NCI-H2029 (cell line): ENCODE measurements at places on chromosomes 3 and 15.

- DNase-seq: peak; percentile 92
Measured at GRCh38 chr3:168024537-168024941, 71.2 kb downstream of the GOLIM4 start.

GRCh38 chr3:160649596-160649995 is 27.4 kb upstream of the ARL14 start:
- no peak for DNase-seq

DNA sequence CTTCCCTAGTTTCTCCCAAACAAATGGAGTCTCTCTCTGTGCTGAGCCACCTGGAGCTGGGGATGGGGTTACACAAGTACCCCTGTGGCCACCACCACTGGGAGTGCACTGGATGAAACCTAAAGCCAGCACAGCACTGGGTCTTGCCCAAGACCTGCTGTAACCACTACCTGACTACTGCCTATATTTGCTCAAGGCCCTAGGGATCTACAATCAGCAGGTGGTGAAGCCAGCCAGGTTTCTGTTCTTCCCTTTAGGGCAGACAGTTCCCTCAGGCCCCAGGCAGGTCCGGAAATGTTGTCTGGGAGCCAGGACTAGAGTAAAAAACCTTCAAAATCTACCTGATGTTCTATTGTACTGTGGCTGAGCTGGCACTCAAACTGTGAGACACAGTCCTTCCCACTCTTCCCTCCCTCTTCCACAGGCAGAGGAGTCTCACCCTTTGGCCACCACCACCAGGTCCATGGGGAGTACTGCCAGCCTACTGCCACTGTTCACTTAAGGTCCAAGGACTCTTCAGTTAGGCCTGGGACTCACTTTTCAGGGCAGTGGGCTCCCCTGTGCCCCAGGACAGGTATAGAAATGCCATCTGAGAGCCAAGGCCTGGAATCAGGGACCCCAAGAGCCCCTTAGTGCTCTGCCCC is 23.8 kb downstream of the C3orf20 start:
- peak; percentile 1 for DNase-seq

- DNase-seq: no peak
Measured at GRCh38 chr3:15456321-15456720, 28.9 kb downstream of the EAF1 start.

GRCh38 chr3:10770547-10770946 is 45.5 kb upstream of the SLC6A11 start:
- DNase-seq: no peak

GRCh38 chr3:167350245-167350862 is 29.7 kb downstream of the ZBBX start:
- DNase-seq: peak; percentile 5

DNA sequence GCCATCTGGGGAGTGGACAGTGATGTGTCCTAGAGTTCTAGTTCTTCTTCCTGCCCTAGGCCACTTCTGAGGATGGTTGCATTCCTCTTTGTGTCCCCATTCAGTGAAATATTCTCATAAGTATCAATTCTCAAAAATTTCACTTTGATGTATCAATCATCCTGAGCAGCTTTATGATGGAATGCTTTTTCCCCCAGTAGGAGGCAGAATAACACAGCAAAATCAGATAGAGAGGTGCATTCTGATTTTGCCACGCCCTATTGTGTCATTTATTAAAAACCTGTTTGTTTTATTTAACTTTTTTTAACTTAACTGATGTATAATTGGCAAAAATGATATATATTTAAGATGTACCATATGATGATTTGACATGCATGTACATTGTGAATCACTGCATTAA is 656.0 kb upstream of the GRM7 start:
- DNase-seq: no peak

- no peak for DNase-seq
Measured at GRCh38 chr3:14957925-14958324, 10.5 kb downstream of the NR2C2 start.

DNA sequence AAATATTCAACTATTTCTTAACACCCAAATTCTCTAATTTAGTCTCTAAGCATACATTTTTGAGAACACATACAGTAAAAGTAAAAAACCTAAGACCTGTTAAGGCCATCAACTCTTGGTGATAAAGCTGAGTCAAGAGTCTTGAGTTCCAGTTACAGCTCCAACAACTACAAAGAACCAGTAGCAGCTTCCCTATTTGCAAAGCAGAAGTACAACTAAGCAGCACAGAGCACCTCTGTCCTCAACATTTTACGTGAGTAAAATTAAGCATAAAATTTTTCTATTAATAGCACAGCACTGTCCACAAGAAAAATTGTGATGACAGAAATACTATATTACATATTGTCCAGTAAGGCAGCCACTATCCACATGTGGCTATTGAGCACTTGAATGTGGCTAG is 4.4 kb downstream of the PCOLCE2 start:
- no peak for DNase-seq

DNA sequence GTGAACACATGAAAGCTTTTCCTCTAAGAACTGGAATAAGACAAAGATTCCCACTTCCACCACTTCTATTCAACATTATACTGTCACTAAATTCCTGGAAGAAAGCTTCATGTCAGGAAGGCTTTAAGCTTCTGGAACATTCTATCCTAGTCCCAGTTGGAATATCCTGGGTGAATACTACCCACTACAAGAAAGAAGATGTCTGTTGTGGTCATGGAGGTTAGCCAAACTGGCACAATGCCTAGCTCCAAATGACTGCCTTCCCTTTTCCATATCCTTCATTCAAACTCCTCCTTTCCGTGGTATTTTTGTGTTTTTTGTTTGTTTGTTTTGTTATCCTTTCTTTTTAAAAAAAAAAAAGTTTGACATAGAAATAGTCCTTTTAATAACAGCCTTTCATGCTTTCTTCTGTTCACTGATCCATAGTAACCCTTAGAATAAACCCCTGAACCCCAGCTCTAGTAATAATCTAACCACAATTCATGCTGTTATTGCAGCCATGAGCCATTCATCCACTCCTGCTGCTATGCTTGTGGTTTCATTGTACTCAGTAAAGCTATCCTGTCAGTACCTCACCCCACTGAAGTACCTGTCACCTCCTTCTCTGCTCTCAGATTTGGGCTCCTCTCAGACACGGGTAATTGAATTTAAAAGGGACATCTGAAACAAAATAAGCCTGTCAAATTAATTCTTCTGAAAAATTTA is 447.5 kb downstream of the IGSF11 start:
- no peak for DNase-seq

- DNase-seq: no peak
Measured at GRCh38 chr3:64242435-64242834, 17.2 kb upstream of the PRICKLE2 start.

DNA sequence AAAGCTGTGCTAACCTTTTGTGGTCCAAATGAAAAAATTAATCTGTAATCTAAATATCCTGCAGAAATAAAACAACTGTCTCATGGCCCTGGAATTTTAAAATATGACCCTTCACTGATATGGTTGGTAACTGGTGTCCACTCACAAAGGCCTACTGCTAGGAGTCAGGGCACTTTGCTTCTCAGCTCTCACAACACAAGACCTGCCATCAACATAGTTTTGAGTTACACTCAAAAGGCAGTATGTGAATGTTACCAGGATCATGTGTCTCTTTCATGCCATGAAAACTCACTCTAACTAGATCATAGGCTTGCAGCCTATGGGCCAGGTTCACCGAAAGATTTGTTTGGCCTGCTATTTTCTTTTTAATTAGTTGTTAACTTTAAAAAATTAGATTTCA is 10.0 kb upstream of the MLF1 start:
- no peak for DNase-seq

DNA sequence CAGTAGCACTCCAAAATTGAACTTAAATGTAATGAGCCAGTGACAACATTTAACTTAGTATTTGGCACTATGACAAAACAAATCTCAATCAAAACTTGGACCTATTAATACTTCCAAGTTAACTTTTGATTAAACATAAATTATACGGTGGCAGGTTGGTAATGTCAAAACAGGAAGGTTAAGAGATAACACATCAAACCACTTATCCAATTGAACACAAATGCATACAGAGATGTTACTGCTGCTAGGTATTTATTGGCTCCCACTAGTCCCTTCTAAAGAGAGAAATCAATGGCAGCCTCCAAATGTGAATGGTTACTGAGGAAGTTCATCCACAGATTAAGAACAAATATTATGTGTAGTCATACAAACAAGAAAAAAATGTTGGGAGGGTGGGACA is 1.8 kb downstream of the GSK3B start:
- peak; percentile 20 for DNase-seq

DNA sequence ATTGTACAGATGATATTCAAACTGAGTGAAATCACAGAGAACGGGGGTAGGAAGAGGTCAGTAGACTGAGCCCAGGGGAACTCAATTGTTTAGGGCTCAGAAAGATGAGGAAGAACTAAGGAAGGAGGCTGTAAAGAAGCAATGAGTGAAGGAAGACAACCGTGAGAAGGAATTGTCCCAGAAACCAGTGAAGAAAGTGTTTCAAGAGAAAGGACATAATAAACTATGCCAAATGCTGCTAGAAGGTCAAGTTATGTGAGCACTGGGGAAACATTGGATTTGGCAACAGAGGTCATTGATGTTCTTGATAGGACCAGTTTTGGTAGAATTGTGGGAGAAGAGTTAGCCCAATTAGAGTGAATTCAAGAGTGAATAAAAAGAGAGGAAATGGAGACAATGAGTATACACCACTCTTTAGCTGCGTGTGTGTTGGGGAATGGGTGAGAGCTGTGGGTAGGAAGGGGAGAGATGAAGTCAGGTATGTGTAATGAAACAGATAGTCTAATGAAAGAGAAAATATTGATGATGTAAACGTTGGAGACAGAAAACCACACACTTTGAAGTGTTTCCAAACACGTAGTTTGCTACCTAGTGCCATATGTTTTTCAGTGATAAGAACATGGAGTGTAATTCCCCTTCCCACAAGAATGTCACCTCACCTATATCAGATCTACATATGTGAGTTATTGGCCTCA is 42.5 kb upstream of the MME start:
- DNase-seq: no peak

DNA sequence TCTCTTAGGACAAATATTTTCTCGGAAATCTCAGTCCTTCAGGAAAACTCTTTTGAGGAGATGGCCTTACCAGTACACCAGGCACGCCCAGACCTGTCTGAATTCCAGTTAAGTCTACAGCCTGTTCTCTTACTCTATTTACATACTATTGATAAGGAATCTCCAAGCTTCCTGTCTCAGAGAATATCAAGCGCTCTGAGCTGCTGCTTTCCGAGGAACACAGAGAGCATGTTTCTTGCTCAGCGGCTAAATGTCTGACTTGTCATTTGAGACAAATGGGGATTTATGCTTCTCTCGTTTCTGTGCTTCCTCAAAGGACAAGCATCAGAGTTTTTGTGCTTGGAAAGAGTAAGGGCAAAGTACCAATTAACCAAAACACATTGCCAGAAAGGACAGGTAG is 112.4 kb upstream of the CCDC54 start:
- no peak for DNase-seq

GRCh38 chr3:55774856-55775255 is 287.8 kb upstream of the WNT5A start:
- DNase-seq: no peak

- DNase-seq: no peak
Measured at GRCh38 chr3:98900265-98901118, 1.0 kb downstream of the DCBLD2 start.

DNA sequence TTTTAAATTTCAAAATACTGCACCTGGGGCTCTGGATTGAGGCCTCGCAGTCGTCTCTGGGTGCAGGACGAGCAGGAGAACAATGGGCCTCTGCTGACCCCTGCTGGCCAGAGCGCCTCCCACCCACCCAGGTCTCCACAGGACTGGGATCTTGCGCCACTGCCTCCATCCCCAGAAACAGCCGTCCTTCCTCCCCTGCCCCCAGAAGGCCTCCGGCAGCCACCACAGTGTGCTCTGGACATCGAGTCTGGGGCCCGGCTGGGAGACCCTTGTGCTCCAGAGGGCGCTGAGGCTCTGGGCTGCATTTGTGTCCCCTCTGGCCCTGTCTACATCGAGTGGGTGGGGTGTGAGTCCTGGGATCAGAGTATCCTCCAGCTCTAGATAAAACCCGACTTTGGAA is 6.7 kb upstream of the ACSBG1 start:
- DNase-seq: peak; percentile 27

DNA sequence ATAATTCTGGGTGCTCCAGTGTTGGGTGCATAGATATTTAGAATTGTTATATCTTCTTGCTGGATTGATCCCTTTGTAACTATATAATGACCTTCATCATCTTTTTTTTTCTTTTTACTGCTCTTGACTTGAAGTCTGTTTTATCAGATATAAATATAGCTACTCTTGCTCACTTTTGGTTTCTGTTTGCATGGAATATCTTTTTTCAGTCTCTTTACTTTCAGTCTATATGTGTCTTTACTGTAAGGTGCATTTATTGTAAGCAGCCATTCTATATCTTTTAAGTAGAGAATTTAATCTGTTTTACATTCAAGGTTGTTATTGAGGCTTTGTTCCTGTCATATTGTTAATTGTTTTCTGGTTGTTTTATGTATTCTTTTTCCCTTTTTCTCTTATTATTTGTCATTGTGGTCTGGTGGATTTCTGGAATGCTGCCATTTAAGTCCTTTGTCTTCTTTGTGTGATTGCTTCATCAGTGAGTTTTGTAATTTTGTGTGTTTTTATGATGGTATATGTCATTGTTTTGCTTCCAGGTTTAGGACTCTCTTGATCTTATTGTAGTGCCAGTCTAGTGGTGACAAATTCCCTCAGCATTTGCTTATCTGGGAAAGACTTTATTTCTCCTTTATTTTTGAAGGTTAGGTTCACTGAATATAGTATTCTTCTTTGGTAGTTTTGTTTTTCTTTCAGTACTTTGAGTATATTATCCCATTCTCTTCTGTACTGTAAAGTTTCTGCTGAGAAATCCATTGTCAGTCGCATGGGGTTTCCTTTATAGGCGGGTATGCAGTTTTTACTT is 8.3 kb upstream of the PRR23C start:
- DNase-seq: no peak

DNA sequence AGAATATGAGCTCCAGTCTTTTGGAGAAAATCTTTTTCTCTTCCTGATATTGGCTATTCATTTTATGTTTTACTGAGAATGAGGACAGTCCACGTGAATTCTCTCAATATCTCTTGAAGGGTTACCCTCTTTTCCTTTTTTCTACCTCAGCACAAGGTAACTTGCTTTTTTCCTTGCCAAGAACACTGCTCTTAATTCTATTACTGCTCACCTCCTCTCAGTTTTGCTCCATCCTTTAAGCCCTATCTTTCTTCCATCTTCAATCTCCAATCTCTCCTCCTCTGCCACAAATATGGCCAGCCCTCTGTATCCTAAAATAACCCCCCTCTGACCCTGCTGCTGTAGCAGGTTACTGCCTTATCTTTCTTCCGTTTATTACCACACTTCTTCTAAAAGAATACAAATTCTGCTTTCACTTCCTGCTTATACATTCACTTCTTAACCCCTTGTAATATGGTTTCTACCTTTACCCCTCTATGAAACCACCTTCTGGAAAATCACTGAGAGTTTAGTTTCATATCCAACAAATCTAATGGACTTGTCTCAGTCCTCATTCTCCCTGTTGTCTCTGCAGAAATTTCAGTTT is 89.0 kb downstream of the NFKBIZ start:
- no peak for DNase-seq
